Activated T-helper 17 cell treated with anti-CD3 and anti-CD28 coated beads, Interleukin-2, amount 50 U/mL, for 72 hours (primary cell): ENCODE measurements at places on chromosomes 11 and 22.

DNA sequence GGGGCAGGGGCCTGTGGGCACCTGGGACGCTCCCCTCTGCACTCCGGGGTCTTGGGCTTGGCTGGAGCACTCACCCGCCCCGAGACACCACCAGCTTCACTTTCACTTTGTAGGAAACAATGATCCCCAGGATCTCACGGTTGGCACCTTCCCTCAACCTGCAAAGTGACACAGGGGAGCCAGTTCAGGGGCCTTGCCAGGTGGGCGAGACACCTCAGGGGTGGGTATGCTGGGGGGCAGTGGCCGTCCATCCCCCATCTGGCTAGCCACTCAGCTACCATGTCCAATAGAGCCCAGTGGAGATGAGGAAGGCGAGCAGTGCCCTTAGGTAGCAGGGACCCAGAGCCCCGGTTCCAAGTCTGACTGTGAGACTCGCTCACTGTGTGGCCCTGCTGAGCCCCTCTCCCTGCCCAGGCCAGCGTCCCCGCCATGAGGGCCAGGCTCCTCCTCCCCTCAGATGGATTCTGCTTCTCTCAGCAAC is 32.3 kb downstream of the TPBGL start:
- no peak for ATAC-seq

DNA sequence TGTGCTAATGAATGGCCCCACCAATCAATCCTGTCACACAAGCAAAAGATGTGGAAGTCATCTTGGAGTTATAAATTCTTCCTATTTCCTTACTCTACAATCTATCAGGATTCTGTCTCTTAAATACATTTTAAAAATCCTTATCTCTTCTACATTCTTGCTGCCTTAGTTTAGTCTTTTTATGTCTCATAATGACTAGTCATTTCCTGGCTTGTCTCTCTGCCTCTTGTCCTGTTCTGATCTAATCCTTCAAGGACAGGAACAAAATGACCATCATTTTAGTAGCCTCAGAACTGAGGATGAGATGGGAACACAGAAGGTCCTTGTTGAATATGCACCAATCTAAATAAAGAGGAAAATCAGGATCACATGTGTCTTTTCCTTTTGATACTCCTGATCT is 56.6 kb upstream of the LIN7C start:
- ATAC-seq = no peak

GRCh38 chr11:27331981-27332380 is 31.0 kb downstream of the CCDC34 start:
- ATAC-seq = no peak

- ATAC-seq = peak; percentile 77
These were observed at the start of gene ESAM for GRCh38 chr11:124762105-124762623. ESAM (minus strand) TSS chr11:124762290; CDS start chr11:124762154, 136 bp downstream.

DNA sequence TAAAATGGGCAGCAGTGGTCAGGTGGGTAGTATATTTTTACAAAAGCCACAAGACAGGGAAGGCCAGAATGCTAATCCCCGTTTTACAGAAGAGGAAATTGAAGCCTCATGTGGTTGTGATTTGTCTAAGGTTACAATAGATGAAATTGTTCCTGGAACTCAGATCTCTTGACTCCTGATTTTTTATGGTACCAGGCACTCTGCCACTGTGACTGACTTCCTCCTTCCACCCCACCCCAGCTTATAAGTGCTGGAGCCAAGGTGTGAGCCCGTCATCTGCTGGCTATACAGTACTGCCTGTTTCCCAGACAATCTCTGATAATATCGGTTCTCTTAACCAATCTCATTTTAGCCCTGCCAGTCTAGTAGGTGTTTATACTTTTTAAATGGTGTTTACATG is 1.9 kb downstream of the SLC5A1 start:
- no peak for ATAC-seq

- no peak for ATAC-seq
These were observed 42.4 kb upstream of the NAV2 start for GRCh38 chr11:19670030-19670791.

- no peak for ATAC-seq
These were observed 777 bp downstream of the LTO1 start for GRCh38 chr11:69674267-69674885.

DNA sequence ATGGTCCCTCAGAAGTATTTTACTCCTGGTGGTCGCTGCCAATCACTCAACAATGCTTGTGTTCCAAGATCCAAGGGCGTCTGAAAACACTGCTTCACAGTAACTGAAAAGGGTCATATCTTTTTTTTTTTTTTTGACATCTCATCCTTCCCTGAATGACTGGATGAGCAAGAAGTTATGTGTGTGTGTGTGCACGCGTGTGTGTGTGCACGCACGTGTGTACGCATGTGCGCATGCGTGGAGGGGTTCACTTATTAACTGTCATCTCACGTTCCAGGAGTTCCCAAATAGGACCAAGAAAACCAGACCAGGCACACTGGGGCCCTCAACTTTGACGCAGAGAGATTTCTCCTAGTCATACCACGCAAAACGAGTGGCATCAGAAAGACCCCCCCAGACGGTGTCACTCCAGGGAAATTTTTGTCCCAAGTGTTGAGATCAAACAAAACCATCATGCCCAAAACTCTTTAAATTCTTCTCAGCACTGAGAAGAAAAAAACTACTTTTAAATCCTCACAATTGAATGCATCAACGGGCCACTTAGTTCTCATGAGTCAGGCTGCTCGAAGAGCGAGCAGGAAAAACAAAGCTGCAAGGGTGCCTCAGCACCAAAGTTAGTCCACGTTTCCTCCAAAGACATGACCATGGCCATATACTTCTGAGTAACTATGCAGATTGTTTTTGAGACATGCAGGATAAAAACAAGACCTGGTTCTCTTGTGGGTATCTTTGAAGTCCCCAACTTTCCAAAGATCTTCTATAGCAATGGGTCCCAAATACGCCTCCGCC is 12.9 kb downstream of the MN1 start:
- ATAC-seq = no peak

DNA sequence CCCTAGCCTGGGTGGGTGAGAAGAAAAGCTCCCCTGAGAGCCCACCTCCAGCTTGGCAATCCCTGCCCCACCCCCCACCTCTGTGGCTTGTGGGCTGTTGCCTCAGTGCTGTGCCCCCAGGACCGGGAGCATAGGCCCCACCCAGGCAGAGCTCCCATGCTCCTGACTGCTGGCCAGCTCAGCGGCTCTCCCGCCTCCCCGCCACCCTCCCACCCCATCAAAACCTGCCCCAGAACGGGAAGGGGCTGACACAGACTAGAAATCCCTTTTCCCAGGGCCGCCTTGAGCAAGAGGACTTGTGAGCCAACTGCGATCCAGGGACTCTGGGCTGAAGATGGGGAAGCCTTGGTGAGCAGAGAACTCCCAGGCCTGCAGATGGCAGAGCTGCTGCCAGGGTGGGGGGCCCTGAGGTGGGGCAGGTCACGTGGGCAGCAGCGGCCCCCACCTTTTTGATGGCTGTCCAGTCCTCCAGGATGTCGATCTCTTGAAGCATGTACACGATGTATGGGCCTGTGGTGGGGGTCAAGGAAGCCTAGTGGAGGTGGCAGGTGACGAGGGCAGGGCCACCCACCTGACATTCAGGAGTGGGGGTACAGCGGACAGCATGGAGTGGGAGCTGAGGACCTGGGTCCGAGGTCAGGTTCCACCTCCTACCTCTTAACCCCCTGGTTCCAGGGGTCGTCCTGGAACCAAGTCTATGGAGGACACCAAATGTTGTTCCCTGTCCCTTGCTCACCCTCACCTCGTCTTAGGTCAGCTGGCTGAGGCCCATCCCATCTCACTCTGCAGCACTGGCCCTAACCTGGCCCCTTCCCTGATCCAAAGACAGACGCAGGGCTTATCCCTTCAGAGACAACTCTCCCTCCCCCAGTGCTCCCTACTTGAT is 2.3 kb upstream of the RIN1 start:
- ATAC-seq = no peak

GRCh38 chr11:14588681-14589080 is 54.9 kb upstream of the PDE3B start:
- no peak for ATAC-seq

DNA sequence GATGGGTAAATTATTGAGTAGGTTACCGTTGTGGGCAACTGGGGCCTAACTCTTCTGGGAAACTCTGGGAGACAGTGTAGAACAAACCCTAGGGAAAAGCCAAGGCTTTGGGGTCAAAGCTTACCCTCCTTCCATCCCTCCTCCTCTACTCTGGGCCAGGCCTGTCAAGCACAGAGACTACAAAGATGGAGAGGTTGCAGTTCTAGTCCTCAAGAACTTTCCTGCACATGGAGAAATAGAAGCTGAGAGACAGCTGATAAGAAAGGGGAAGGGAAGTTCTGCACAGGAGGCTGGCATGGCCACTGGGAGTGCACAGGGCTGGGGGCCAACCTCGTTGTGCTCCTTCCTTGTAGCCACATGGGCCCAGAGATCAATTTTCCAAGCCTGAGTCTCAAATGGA is 67.2 kb upstream of the ALX4 start:
- no peak for ATAC-seq

GRCh38 chr22:29154364-29155048 is 51.2 kb upstream of the EMID1 start:
- peak; percentile 70 for ATAC-seq
